Left forelimb (tissue), 1 donor: ENCODE measurements at places on chromosomes 6 and 20.
A peak's percentile ranks its signal among the peaks of the same experiment; 100 is the strongest.

- no peak for DNase-seq
Measured at GRCh38 chr20:7971536-7972280, 31.4 kb upstream of the HAO1 start.

- no peak for DNase-seq
Measured at GRCh38 chr6:136737871-136738691, 54.2 kb downstream of the MAP3K5 start.

GRCh38 chr6:46014511-46015118 lies 1.0 kb downstream of the CLIC5 start:
- DNase-seq, result no peak

DNA sequence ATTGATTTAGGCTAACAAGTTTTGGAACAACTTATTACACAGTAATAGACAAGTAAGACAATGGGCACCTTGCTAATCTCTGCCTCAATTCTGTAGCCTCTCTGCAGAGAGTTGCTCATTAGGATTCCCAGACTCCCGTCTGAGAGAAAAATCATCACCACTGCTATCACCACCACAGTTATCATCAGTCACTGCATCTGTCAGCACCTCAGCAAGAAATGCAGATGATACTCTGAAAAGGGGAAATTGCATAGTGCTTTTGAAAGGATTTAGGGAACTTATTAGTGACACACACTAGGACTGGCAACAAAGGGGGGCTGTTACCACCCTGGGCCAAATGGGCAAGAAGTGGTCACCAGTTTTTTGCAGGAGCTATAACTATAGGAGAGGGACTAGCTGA lies 39.9 kb downstream of the FOXA2 start:
- no peak for DNase-seq

GRCh38 chr20:37990571-37991151 lies 42.6 kb downstream of the TTI1 start:
- no peak for DNase-seq

- no peak for DNase-seq
Measured at GRCh38 chr20:63017076-63017825, 10.5 kb upstream of the BHLHE23 start.

- no peak for DNase-seq
Measured at GRCh38 chr20:10594296-10594868, 79.4 kb downstream of the JAG1 start.

GRCh38 chr20:40687384-40688128 lies 1.5 kb downstream of the MAFB start:
- DNase-seq, result peak; percentile 82

DNA sequence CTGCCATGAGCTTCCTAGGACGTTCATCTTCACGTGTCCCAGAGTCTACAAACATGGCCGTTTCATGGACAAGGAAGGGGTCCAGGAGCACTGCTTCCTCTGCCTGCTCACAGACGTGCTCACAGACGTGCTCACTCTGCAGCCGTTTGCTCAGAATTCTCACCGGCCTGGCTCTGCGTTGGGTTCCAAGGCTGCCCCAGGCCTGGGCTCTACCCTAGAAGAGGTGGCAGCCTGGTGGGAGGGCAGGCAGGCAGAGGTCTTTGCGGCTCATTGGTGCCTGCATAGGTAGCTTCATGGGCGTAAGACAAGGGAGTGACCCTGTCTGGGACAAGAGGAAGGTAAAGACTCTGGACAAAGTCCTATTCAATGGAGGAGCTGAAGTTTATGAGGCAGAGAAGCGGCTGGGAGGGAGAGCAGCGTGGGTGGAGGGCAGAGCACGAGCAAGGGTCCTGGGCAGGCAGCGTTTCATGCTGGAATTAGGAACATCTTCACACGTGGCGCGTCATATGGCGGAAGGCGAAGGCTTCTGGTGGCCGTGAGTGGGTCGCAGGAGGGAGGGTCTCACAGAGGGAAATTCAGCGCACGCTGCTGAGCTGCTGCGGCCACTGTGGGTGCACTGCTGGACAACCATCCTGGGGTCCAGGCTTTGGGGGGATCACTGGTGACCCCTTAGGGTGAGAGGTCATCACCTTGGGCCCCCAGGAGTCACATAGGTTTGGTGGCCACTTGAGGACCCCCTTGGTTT lies 138.2 kb downstream of the PHACTR3 start:
- no peak for DNase-seq

- no peak for DNase-seq
Measured at GRCh38 chr6:129252377-129253071, 369.6 kb downstream of the LAMA2 start.

GRCh38 chr20:17612287-17612991 lies 42.6 kb downstream of the DSTN start:
- peak; percentile 70 for DNase-seq

GRCh38 chr6:125586074-125586473 lies 163.4 kb upstream of the HEY2 start:
- no peak for DNase-seq

- no peak for DNase-seq
Measured at GRCh38 chr20:10225439-10226060, 6.9 kb downstream of the SNAP25 start.

- no peak for DNase-seq
Measured at GRCh38 chr6:89140347-89141156, 5.3 kb upstream of the PM20D2 start.

GRCh38 chr6:14888575-14889000 lies 357.3 kb upstream of the JARID2 start:
- no peak for DNase-seq

GRCh38 chr20:38055294-38055693 lies 21.7 kb downstream of the RPRD1B start:
- no peak for DNase-seq

DNA sequence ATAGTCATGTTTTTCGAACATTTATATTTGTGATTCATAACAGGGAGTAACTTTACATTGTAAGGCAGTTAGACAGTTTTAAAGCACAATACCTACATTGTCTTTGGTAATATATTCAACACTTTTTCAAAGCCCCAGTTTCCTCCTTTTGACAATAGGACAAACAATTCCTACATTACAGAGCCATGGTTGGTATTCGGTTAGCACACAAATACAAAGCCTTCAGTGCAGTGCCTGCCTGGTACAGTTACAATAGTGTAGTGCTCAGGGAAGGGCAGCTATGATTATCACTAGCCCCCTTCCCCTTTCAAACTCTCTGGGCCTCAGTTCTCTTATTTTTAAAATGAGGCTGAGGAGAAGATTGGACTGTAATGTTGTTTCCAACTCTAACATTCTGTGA lies 207.8 kb downstream of the TPBG start:
- no peak for DNase-seq

DNA sequence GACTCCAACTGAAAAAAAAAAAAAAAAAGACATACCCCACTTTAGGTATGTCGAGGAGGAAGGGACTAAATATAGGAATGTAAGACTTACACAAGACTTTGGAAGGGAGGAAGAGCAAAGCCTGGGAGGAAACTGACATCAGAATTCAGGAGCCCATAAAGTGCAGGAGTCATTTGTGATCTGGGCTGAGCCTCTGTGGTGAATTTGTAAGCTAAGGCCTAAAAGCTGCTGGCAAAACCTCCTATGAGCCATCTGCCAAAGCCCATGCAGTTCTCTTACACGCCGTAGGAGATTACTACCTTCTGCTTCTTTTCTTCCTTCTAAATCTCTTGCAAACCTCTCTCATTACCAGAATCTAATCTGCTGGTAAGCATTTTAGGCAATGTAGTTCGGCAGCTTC lies 52.0 kb upstream of the THEMIS start:
- DNase-seq, result no peak

DNA sequence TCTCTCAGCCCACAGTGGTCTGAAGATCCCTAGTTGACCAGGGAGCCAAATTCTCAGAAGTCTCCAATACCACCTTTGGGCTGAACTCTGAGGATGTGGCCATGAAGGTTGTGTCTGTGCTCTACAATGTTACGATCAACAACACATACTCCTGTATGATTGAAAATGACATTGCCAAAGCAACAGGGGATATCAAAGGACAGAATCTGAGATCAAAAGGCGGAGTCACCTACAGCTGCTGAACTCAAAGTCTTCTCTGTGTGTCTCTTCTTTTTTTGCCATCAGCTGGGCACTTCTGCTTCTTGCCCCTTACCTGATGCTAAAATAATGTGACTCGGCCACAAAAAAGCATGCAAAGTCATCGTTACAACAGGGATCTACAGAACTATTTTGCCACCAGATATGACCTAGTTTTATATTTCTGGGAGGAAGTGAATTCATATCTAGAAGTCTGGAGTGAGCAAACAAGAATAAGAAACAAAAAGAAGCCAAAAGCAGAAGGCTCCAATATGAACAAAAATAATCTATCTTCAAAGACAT lies 17.7 kb upstream of the VSX1 start:
- DNase-seq, result no peak

- DNase-seq, result no peak
Measured at GRCh38 chr6:154165478-154165877, 126.4 kb downstream of the OPRM1 start.

- DNase-seq, result no peak
Measured at GRCh38 chr6:16576451-16577368, 184.6 kb downstream of the ATXN1 start.

GRCh38 chr20:56414842-56415765 lies 3.0 kb downstream of the CASS4 start:
- DNase-seq, result no peak

- DNase-seq, result no peak
Measured at GRCh38 chr6:83459663-83460062, 28.8 kb upstream of the ME1 start.

GRCh38 chr20:63484651-63485403 lies 12.4 kb upstream of the KCNQ2 start:
- DNase-seq, result no peak

DNA sequence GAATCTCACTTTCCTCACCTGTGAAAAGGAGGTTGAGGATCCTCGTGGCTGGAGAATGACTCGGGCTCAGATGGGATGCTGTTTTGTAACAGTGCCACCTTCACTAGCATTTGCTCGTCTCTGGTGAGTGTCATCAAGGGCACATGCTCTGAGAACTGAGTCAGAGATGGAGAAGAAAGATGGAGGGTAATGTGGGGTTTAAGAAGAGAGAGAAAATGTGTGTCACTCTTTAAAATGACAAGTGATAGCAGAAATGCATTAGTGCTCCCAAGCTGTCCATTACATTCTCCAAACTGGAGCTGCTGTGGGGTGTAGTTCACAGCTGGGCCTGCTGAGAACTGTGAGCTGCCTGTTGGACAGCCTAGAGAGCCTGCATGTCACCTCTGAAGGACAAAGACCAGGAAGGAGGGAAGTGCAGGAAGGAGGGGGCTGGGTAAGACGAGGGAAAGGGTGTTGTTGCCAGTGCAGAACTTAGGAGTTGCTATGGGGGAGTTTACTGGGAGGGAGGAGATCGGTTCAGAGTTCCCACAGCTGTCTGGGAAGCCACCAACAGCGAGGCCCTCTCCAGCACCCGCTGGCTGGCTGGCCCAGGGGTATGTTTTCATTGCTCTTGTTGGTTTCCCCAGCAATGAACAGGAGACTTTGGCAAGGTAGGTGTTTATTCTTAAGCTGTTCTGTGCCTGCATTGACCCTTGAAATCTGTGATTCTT lies 19.8 kb downstream of the GMPR start:
- no peak for DNase-seq

DNA sequence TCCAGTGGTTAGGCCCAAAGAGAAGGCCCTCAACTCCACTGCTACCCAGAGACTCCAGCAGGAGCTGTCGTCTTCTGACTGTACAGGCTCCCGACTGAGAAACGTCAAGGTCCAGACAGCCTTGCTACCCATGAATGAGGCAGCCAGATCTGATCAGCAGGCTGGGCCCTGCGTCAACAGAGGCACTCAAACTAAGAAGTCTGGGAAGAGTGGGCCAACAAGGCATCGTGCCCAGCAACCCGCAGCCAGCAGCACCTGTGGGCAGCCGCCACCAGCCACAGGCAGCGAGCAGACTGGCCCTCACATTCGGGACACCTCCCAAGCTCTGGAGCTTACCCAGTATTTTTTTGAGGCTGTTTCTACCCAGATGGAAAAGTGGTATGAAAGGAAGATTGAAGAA lies 8.1 kb downstream of the LYRM2 start:
- DNase-seq, result no peak

- DNase-seq, result no peak
Measured at GRCh38 chr6:138287144-138287955, 69.1 kb upstream of the PBOV1 start.

GRCh38 chr6:108676555-108676954 lies 115.8 kb downstream of the FOXO3 start:
- no peak for DNase-seq

- DNase-seq, result no peak
Measured at GRCh38 chr6:137115658-137116057, 57.8 kb downstream of the IL22RA2 start.

DNA sequence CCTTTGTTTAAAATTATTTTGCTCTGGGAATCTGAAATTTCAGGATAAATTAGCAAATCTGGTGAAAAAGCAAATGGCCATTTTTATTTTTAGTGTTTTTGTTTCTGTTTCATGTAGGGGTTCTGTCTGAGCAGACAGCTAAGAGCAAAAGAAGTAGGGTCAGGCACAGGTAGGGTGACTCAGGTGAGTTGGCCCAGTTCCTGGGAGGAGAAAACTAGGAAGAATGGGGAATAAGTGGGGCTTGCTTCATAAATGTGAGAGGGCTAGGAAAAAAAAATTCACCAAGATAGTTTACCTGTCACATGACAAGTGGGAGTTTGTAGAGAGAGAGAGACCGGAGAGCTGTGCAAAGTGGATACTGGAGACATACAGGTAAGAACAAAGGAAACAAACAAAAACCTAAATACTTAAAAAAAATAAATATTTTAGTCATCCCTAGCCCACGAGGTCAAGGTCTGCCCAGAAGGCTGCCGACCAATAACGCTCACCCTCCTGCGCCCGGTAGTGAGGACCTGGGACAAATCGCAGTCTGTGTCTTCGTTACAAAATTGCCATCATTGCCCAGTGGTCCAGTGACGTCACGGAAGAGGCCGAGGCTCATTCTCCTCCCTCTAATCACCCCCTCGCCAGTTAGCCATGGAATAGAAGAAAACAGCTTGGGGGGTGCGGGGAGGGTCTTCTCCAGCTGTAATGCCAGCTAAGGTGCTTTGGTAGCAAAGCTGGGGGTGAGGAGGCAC lies 2.3 kb downstream of the THBD start:
- no peak for DNase-seq

GRCh38 chr6:148367411-148368024 lies 24.9 kb downstream of the SASH1 start:
- no peak for DNase-seq

DNA sequence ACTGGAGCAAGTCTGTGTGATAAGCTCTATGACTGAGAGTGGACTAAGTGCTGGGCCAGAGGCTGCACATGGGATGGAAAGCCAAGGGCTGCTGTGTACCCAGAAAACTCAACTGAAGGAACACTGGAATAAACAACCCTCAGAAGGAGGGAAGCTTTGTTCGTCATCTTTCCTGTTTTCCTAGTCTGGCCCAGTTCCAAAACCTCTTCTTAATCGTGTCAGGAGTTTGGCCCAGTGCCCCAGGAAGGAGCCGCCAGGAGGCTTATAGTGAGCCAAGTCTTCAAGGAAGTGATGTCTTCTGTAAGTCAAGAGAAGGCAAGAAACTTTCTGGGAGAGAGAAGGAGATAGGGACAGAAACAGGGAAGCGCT lies 23.3 kb upstream of the TOP1 start:
- peak; percentile 72 for DNase-seq
